ENCODE measurements at places on chromosomes 11 and 22.

GRCh38 chr11:12090061-12090591 lies 20.3 kb upstream of the MICAL2 start:
- DNase-seq = no peak

- no peak for DNase-seq
Measured at GRCh38 chr22:48884786-48885185, 942.9 kb downstream of the BRD1 start.

- DNase-seq = no peak
Measured at GRCh38 chr11:127226949-127227348, 226.4 kb upstream of the KIRREL3 start.

- DNase-seq = no peak
Measured at GRCh38 chr11:8794677-8795103, 112.1 kb downstream of the RPL27A start.

Data from pulmonary artery endothelial cell (primary cell).